ENCODE measurements at places on chromosomes 13 and 19.
A peak's percentile ranks its signal among the peaks of the same experiment; 100 is the strongest.

DNA sequence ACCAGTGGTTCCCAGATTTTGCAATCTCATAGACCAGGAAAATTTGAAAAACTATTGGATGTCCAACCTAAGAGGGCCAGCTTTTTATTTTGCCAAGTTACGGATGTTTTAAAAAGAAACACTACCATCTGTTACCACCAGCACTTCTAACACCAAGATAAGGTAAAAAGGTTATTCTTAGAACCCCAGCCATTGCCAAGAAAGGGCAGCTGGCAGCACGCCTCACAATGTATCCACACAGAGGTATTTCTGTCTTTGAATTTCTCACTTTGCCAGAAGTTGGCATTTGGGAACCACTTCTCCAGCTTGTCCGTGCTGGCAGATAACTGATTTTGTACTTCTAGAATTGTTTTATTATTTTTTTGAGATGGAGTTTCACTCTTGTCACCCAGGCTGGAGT, 28.7 kb downstream of the CAPN12 start:
- no peak for DNase-seq

- DNase-seq = no peak
Measured at GRCh38 chr19:41945135-41945766, 13.9 kb downstream of the RABAC1 start.

- no peak for DNase-seq
Measured at GRCh38 chr19:5711713-5712161, 8.2 kb downstream of the LONP1 start.

- no peak for DNase-seq
Measured at GRCh38 chr19:2288338-2288817, 6.4 kb upstream of the PEAK3 start.

DNA sequence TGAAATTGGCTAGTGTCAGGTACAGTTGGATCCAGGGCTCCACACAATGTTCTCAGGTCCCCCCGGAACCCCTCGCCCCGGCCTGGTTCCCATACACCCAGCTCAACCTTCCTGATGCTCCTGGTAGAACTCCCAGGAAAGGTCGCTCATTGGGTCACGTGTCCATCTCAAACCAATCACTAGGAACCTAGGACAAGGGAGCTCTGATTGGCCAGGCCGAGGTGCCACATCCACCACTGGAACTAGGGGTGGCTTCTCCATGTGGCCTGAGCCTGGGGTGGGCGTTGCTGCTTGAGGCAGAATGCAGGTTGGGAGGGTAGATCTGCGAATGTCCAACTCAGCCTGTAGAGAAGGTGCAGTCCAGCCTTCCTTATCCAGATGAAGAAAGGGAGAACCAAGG, 6.9 kb upstream of the MEF2B start:
- no peak for DNase-seq

- DNase-seq = peak; percentile 2
Measured at GRCh38 chr13:33787051-33787591, 30.8 kb upstream of the RFC3 start.

GRCh38 chr13:22561581-22561980, 619.2 kb upstream of the SGCG start:
- no peak for DNase-seq

- no peak for DNase-seq
Measured at GRCh38 chr13:87376081-87376480, 295.1 kb upstream of the SLITRK5 start.

GRCh38 chr13:35711909-35712308, 235.4 kb upstream of the MAB21L1 start:
- no peak for DNase-seq

DNA sequence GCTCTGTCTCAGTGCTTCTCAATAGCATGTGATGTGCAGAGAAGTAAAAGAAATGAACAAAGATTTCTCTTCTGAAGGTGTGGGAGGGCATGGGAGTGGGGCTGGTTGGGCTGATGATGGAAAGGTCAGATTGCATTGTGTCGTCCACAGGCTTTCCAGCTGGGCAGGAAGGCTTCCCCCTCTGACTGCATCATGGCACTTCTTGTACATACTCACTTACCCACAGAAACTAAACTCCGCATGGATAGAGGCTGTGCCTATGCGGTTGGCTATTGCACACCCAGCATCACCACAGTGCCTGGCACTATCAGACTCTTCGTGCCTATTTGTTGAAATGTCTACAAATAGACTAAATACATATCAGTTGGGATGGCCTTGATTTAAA, 24.4 kb upstream of the TNFSF11 start:
- DNase-seq = no peak

GRCh38 chr19:1177322-1178114, 3.5 kb upstream of the SBNO2 start:
- peak; percentile 98 for DNase-seq

DNA sequence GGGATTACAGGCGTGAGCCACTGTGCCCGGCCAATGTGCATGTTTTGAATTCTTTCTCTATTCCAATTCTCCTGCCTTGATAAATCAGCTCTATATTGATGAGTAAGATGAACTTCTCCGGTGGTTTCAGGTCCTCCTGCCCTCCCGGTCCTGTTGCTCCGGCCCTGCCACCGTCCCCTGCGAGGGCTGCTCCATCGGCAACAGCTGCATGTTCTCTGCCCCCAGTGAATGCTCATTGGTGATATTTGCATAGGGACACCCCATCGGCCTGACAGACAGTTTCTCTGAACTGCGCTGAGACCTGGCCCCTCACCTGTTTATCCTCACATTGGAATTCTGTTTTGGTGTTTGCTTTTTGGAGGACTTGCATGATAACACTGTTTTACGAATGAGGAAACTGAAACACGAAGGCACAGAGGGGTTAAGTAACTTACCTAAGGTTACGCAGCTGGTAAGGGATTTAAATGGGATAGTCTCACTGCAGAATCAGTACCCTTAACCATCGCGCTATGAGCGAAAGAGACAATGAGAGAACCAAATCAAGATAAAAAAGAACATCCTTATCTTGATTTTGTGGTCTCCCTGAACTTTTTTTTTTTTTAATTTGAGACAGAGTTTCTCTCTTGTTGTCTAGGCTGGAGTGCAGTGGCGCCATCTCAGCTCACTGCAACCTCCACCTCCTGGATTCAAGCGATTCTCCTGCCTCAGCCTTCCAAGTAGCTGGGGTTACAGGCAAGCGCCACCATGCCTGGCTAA, 32.2 kb downstream of the ZNF557 start:
- DNase-seq = no peak

DNA sequence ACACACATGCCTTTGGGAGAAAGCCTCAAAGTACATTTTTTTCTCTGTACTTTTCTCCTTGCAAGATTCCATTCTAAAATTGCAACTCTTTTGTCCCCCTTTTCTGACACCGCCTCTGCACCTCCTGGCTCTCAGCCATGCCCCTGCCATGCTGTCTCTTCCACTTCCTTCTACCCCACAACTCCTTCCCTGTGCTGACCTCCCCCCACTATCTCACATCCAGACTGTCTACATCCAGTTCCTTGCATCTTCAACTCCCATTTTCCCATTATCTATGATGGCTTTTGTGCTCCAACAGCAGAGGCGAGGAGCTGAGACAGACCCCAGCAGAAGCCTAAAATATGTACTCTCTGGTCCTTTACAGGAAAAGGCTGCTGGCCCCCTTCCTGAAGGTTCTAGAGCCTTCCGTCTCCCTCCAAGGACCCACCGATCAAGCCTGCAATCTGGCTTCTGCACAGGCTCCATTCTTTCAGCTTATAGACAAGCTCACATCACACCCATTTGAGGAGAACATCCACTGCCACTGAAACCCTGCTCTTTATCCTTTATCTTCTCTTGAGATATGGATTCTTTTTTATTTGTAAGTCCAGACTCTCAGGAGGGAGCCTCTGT, 50.2 kb downstream of the RFX2 start:
- no peak for DNase-seq

DNA sequence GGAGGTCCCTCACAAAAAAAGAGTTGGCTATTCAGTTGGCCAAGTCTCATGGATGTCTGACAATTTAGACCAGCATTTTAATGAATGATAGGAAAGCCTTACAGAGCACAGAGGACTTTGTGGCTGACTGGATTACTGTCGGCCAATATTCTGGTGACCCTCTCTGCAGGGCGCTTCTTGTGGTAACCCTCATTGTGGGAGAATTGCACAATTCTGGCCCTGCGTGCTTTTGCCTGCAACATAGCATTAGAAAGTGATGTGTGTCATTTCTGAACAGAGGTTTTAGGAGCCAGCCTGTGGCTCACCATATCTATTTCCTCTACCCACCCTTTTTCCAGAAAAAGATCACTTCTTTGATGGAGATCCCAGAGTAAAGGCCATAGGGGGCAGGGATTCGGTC, 71.4 kb downstream of the EFNB2 start:
- peak; percentile 67 for DNase-seq

DNA sequence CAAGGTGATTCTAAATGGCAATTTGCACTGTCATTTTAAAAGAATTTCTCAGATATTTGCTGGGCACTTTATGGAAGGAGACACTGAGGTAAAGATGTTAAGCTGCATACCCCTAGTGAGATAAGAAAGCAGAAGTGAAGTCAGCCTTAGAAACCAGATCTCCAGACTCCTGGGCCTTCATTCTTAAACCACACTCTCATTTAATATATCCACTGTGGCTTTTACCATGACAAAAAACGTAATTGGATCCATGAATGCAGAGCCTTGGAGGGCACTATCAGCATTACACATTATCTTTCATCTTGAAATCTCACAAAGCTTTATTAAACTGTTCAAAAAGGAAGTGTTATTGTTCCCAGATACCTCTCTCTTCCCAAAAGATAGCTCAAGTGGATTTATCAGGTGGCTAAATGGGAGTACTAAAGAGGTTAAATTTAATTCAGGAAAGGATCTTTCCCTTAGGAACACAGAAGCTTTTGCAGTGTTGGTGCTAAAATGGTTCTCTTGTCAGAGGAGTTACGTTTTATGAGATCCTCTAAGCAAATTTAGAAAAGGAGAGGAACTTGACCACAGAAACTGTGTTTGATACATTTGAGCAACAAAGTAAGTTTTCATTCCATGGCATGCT, 1060.4 kb downstream of the EFNB2 start:
- no peak for DNase-seq

DNA sequence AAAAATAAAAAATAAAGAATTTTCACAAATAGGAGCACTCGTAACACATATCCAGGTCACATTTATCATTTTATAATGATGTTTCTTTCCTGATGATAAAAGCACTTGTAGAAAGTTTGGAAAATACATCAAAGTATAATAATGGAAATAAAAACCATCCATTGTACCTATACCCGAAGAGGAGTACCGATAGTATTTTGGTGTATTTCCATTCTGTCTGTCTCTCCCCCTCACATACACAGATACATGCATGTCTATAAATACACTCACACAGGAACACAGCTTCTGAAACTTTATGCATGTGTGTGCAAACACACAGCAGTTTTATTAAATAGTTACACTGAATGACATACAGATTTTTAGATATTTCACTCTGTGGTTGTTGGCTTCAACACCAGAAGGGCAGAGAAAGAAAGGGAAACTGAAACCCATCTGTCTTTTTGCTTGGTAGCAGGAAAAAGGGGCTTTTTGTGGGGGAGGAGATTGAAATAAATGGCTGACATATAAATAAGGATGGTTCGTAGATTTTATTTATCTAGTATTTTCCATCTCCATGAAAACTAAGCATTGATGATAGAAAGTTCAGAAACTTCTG, 114.8 kb downstream of the LRCH1 start:
- DNase-seq = no peak

DNA sequence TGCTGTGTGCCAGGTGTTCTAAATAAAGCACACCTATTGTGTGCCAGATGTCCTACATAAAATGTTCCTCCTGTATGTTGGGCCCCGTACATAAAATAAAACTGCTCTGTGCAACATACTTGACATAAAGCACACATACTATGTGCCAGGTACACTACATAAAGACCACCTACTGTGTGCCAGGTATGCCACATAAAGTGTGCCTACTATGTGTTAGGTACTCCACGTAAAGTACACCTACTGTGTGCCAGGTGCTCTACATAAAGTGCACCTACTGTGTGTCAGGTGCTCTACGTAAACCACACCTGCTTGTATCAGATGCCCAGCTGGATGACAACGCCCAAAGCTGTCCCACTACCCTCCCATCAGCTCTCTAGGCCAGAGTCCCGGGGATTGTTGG, 5.8 kb upstream of the OR10H5 start:
- no peak for DNase-seq

DNA sequence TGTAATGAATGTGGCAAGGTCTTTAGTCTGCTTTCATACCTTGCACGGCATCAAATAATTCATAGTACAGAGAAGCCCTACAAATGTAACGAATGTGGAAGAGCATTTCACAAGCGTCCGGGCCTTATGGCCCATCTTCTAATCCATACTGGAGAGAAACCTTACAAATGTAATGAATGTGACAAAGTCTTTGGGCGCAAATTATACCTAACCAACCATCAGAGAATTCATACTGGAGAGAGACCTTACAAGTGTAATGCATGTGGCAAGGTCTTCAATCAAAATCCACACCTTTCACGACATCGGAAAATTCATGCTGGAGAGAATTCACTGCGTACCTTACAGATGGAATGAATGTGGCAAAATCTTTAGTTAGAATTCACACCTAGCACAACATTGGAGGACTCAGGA, 3.3 kb upstream of the ZNF880 start:
- DNase-seq = no peak

DNA sequence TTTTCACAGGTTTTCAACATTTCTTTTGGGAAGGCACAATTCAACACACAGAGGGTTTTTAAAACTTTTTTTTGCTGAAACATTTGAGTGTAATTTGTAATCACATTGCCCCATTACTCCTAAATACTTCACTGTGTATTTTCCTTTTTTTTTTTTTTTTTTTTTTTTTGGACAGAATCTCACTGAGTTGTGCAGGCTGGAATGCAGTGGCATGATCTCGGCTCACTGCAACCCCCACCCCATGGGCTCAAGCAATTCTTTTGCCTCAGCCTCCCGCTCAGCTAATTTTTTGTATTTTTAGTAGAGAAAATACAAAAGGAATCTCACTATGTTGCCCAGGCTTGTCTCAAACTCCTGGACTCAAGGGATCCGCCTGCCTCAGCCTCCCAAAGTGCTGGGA, 14.8 kb upstream of the DNAJC15 start:
- DNase-seq = peak; percentile 78

- peak; percentile 98 for DNase-seq
Measured at GRCh38 chr13:113820813-113821651, 42.8 kb downstream of the GAS6 start.

DNA sequence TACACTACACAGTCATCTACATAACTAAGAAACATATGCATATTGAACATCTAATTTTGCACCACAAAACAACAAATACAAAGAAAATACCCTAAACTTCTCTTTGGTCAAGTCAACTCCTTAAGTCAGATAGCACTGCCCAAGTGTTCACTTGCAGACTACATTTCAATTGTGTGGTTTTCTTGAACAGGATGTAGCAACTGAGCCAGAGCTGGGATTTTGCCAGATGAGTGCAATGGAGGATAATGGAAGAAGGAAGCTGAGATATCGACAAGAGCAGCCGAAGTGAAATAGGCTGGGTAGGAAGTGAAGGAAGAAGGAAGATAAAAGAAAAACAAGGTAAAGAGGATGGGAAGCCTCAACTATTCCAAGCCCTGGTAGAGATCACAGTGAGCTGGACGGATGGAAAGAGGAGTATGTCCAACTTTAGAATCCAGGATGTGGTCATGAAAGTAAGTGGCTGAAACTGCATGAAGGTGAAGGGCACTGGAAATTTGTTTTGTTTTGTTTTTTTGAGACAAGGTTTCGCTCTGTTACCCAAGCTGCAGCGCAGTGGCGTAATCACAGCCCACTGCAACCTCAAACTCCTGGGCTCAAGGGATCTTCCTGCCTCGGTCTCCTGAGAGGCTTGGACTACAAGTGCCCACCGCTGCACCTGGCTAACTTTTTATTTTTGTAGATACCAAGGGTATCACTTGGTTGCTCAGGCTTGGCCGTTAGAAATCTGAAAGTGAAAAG, 15.0 kb downstream of the NUFIP1 start:
- peak; percentile 21 for DNase-seq

- no peak for DNase-seq
Measured at GRCh38 chr13:28476919-28477708, 17.8 kb downstream of the FLT1 start.

All from fibroblast of skin of scalp (primary cell).